HS-27A (cell line): ENCODE measurements at places on chromosomes 6 and 20.

DNA sequence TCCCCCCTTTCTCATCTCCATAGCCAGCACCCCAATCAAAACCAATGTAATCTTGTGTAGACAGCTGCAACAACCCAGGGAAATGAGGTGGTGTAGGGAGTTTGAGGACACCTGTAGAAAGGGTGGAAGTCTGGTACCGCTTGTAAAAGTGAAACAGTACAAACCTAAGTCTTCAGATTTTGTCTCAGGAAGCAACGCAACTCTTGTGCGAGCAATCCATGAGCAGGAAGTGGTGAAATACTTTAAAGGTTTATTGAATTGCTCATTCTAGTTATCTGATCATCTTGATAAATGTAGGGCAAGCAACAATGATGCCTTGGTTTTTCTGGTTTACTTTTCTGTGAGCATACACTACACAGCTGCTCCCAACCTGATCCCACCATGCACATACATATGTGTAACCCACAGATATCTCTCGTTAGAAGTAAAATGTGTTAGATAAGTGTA is 71.1 kb upstream of the THEMIS start:
- peak; percentile 86 for DNase-seq

GRCh38 chr20:11511821-11512220 is 405.9 kb upstream of the BTBD3 start:
- no peak for DNase-seq

DNA sequence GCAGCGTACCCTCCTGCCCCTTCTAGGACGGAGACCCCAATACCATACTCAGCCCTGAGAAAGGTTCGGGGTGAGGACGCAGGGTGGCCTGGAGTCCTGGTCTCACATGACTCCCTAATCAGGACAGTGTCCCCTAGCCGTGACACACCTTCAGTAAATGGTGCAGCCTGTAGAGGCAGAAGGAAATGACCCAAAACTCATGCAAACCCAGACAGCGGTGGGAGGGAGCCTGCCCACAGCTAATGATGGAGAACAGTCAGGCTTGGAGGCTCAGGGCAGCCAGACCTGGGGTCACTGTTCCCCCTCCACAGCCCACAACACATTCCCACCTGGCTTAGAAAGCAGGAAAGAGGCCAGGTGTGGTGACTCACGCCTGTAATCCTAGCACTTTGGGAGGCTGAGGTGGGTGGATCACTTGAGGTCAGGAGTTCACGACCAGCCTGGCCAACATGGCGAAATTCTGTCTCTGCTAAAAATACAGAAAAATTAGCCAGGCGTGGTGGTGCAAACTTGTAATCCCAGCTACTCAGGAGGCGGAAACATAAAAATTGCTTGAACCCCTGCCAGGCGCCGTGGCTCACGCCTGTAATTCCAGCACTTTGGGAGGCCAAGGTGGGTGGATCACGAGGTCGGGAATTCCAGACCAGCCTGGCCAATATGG is 8.8 kb upstream of the HMGA1 start:
- DNase-seq = no peak

DNA sequence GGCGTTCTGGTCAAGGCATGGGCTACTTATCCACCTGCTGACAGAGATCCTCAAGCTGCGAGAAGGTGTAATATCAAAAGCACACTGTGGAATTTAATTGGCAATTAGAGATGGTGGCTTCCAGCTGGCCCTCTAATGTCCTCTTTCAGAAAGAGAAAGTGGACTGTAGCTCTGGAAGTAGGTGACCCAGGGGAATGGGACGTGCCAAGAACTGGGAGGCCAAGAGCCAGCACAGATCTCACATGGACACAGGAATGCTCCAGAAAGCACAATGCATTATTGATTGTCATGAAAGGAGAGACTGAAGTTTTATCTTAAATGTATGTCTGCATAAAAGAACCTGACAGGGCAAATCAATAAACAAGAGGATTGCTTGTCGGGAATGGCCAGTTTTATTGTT is 198.6 kb upstream of the CDH4 start:
- no peak for DNase-seq

GRCh38 chr20:38633577-38634093 is 32.0 kb downstream of the ARHGAP40 start:
- peak; percentile 34 for DNase-seq

DNA sequence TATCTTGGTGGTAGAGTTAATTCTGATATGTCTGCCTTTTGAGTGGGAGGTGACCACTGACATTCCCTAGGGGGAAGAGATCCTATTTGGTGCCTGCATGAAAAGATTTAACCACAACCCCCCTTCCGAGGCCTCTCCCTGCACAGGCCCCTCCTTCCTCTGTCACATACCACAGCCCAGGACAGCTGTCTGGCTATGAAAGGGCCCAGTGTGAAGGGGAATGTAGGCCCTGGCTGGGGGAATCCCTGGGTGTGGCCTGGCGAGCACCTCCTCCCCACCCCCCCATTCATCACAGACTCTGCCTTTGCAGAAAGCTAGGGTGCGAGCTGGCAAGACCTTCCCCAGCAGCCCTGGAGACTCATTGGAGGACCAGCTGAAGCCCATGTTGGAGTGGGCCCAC is 27.4 kb upstream of the MAPRE1 start:
- no peak for DNase-seq
